Activated CD4-positive, alpha-beta memory T cell treated with anti-CD3 and anti-CD28 coated beads, Interleukin-2, amount 10 ng/mL, durations not matched to agents 7 days and 5 days (primary cell): ENCODE measurements at places on chromosomes 16 and 17.

DNA sequence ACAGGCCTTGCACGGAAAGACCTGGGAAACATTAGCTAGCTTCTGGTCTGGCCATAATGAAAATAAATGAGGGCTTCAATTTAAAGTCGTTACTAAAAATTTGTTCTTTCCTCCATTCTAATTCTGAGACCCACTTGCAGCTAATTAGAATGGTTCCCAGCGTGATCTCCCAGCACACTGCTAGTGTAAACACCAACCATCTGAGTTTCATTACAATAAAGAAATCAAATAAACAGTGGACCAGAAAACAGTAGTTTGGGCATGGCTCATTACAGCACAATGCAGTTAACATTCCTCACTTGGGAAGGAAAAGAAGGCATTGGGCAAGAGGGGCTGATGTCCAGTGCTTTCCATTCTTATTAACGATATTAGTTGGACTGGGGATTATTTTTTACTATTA, 410.9 kb upstream of the SOX9 start:
- no peak for DNase-seq

DNA sequence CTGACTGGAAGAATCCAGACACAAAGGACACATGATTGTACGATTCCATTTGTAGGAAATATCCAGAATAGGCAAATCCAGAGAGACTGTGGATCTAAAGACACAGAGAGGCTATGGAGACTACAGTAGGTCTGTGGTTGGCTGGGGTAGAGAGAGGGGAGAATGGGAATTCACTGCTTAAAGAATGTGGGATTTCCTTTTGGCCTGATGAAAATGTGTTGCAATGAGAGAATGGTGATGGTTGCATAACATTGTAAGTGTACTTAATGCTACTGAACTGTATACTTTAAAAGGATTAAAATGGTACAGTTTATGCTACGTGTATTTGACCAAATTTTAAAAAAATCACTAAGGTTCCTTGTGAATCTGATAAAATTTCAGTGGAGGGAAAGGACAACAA, 62.1 kb downstream of the GPRC5B start:
- no peak for DNase-seq

- DNase-seq, result peak; percentile 79
These were observed 1.1 kb downstream of the CD79B start for GRCh38 chr17:63930951-63931575.

DNA sequence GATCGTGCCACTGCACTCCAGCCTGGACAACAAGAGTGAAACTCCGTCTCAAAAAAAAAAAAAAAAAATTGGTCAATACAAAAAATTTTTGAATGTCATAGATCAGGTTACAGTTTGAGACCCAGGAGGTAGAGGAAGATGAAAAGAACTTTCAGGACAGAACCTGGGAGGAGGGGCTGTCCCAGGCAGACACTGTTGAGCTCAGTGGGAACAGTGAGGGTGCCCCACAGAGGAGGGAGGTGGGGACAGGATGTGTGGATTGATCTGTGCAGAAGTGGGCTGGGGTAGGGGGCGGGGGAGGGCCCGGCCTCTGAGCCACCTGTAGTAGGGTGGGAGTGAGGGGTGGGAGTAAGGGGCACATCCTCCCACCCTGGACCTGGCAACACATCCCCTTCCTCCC, 58.3 kb downstream of the PRMT7 start:
- DNase-seq, result no peak

DNA sequence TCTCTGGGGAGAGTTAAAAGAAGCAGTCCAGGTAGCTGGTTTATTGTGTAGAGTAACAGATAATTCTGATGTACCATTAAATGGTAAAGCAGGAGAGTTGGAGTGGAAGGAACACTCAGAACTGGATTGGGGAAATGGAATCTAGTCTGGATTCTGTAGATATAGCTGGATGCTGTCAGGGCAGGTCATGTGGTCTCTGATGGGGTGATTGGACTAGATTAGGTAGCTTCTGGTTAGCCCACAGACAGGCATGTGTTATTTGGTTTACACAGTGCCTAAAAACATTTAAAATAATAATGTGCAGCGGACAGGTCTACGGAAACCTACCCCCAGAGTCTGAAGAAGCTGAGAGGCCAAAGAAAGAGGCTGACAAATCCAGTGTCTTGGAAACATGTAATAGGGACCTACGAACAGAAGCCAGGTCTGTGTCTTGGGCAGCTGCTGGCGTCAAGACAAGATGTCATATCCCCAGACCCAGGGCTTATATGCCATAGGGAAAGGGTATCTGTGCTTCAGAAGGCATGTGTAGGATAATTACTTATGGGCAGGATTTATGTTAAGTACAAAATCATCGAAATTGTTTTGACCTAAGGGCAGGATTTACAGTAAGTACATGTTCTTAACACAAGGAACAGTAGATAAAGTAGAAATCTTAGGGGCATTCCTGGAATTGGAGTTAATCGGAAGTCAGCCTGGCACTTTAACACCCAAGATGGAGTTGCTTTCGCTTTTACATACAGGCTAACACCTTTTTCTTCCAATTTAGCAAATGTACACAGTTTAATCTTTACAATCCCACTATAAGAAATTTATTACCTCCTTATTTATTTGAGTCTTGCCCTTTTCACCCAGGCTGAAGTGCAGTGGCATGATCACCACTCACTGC, 12.4 kb downstream of the LUC7L3 start:
- DNase-seq, result no peak

DNA sequence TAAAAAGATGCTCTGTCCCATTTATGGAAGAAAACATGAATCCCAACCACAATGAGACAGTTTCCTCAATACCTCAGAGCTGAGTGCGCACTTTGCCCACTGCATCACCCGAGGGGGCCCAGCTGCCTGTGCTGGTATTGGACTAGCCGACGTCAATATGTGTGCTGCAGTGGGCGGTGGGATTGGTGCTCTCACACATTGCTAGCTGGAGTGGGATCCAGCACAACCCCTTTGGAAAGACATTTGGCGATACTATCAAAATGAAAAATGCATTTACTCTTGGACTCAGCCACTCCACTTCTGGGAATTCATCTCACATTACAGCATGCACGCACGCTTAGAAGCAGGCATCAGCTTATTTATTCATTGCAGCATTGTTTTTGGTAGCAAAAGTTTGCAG, 289.2 kb upstream of the FOXF1 start:
- DNase-seq, result no peak

- no peak for DNase-seq
These were observed 130.8 kb downstream of the PMP22 start for GRCh38 chr17:15134363-15134762.

GRCh38 chr16:68275611-68276191, 11.4 kb downstream of the SLC7A6 start:
- DNase-seq, result peak; percentile 45

DNA sequence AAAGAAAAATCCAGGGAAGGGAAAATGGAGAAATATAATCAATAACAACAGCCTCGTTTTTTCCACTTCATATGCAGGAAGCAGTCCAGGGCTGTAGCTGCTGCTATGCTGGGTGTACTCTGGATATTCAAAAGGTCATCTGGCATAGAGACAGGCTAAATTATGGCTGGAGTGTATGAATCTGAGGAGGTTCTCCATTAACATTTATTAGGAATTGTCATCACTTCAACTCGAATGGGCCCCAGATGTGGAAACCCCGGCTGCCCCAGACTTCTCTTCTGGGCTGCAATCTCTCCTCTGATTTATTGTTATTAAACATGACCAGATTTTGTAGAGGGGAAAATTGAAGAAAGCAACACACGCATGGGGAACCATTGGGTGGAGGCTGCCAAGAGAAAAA, 33.5 kb upstream of the SKAP1 start:
- no peak for DNase-seq

- DNase-seq, result no peak
These were observed 17.0 kb downstream of the CRYM start for GRCh38 chr16:21260870-21261791.

DNA sequence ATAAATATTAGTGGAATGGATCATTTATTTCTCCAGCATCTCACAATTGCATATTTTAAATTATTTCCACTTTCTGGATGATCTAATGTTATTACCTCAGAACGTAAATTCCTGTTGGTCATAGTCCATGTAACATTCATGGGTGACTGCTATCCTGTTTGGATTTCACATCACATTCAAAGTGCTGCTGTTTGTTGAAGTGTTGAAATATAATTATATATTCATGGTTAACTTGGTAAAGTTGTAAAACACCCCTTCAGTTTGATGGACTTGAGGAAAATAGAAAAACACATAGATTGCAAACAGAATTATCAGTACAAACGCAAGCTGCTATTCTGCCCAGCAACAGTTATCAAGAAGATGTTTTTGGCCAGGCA, 59.6 kb downstream of the TANGO6 start:
- DNase-seq, result no peak

- peak; percentile 34 for DNase-seq
These were observed 43.5 kb downstream of the TBX21 start for GRCh38 chr17:47776330-47777197.

DNA sequence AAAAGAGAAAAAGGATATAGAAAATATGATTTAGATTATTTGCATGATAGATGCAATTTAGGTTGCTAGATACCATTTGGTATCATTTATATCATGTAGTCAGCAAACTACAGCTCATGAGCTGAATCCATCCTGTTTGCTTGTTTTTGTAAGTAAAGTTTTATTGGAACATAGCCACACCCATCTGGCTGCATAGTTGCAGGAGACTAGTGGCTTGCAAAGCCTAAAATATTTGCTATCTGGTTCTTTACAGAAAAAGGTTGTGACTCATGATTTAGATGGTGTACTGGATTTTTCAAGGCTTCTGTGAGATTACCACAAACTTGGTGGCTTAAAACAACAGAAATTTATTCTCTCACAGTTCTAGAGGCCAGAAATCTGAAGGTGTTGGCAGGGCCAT, 49.9 kb downstream of the MAP2K4 start:
- no peak for DNase-seq

DNA sequence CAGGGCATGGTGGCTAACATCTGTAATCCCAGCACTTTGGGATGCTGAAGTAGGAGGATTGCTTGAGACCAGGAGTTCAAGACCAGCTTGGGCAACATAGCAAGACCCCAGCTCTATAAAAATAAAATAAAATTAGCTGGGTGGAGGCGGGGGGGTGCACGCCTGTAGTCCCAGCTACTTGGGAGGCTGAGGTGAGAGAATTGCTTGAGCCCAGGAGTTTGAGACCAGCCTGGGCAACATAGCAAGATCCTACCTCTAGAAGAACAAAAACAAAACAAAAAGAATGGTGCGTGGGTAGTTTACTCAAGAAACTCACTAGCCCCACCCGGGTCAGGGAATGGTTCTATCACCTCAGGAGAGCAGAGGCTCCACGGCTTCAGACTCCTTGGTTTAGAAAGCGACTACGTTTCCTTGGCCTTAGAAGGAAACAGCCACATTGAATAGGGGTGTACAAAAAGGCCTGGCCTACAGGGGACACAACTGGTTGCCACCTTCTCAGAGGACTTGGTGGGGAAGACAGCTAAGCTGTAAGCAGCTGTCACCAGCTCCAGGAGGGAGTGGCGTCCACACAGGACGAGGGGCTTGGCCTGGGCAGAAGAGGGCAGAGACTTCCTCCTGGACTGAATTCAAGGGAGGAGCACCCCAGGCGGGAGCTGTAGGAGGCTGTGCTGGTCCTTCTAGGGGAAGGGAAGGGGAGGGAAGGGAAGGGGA, 716 bp downstream of the TK1 start:
- DNase-seq, result no peak

- DNase-seq, result no peak
These were observed 562.8 kb upstream of the GOT2 start for GRCh38 chr16:59296888-59297287.

- no peak for DNase-seq
These were observed 5.5 kb downstream of the C1QTNF1 start for GRCh38 chr17:79029327-79030009.

DNA sequence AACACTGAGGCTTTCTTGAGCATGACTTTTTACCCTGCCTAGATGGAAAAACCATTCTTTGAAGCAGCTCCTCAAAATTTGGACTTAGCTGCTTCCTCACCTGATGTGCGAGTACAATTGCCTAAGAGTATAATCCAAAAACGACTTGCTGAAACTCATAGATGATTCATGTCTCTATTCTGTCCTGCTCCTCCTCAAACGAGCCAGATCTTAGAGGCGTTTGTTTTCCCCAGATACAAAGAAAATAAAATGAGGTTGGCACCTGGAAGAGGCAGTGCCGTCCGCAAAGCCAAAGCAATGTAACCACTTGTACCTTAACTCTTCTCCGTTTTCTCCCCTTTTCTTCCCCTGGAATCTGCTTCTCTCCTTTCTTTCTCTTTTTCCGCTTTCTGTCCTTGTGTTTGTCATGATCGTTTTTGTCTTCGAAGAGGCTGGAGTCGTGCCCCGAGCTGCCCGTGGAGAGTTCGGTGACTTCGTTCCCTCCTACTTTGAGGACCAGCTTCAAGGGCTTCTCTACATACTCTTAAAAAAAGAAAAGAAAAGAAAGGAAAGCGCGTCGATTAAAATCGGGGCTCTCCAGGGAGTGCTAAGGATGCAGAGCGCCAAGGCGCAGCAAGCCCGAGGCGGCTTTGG, 895 bp downstream of the BRD7 start:
- DNase-seq, result no peak

GRCh38 chr17:44920565-44920940, 5.3 kb upstream of the GFAP start:
- no peak for DNase-seq

DNA sequence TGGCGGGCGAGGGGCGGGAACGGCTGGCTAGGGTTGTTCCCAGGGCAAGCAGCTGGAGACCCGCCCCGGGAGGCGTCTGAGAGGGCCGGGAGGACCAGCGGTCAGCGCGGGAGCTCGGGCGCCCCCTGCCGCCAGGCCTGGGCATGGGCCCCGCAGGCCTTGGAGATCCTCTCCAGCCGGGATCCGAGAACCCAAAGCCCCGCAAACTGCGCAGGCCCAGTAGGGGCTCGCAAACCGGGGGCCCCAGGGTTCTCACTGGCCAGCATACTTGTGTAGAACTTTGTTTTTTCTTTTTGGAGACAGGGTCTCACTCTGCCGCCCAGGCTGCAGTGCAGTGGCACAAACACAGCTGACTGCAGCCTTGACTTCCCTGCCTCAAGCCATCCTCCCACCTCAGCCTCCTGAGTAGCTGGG, 20.8 kb upstream of the ZNF423 start:
- DNase-seq, result peak; percentile 41

DNA sequence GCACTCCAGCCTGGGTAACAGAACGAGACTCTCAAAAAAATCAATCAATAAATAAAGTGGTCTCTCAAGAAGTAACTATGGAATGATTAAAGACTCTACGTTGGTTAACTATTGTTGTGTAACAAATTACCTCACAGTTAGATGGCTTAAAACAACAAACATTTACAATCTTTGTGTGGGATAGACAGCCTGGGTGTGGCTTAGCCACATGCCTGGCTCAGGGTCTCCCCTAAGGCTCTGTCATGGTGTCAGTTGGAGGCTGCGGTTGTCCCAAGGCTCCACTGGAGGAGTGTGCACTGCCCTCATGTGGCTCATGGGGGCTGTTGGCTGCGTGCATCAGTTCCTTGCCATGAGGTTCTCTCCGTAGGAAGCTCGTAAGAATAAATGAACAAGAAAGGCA, 294.5 kb downstream of the SNX29 start:
- DNase-seq, result no peak

DNA sequence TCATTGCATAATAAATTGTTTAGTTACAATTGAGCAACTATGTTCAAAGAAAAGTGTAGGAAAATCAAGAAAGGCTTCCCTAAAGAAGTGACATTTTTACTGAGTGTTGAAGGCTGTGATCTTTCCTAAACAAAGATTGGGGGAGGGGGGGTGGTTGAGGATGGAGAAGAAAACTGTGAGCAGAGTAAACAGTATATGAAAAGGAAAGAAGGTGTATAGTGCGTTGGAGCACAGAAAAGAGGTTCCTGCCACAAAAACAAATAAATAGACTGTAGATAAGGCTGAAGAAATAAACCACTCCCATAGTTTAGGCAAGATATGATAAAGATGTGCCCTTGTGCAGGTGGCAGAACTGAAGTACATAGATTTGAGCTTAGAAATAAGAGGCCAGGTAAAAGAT, 8.5 kb downstream of the ABCA10 start:
- no peak for DNase-seq

- DNase-seq, result no peak
These were observed 65.8 kb downstream of the CYTH1 start for GRCh38 chr17:78716292-78716691.
